ENCODE measurements at places on chromosomes 5 and 9. TPM values are rescaled to one million over a fixed set of nuclear protein-coding genes. Genes with fewer than 3 reads are reported as not detected.

DNA sequence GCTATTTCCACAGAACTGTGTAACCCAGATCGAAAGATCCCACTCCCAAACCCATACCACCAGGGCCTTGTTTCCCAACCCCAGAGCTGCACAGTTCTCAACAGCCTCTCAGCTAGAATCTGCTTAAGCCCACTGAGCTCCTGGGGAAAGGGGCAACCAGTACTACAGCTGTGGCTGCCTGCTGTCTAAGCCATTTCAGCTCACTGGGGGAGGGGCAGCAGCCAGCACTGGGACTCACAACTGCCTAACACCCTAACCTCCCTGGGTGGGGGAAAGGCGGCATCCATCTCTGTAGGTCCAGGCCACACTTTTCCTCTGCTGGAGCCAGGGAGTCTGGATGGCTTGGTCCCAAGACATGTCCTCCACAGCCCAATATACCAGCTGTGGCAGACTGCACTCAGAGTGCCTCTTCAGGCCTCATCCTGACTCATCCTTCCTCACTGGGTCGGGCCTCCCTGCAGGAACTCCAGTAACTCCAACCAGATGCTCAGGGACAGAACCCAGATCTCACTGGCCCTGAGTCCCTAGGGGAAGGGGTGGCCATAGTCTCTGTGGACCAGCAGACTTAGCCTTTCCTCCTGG, 241.4 kb downstream of the HINT1 start:
- no peaks in the 10 kb centered on the region for H3K36me3 ChIP-seq
- H3K4me3 ChIP-seq: no peak overlapping the region

Gene PLEKHG4B
- total RNA-seq: 0.02 TPM

DNA sequence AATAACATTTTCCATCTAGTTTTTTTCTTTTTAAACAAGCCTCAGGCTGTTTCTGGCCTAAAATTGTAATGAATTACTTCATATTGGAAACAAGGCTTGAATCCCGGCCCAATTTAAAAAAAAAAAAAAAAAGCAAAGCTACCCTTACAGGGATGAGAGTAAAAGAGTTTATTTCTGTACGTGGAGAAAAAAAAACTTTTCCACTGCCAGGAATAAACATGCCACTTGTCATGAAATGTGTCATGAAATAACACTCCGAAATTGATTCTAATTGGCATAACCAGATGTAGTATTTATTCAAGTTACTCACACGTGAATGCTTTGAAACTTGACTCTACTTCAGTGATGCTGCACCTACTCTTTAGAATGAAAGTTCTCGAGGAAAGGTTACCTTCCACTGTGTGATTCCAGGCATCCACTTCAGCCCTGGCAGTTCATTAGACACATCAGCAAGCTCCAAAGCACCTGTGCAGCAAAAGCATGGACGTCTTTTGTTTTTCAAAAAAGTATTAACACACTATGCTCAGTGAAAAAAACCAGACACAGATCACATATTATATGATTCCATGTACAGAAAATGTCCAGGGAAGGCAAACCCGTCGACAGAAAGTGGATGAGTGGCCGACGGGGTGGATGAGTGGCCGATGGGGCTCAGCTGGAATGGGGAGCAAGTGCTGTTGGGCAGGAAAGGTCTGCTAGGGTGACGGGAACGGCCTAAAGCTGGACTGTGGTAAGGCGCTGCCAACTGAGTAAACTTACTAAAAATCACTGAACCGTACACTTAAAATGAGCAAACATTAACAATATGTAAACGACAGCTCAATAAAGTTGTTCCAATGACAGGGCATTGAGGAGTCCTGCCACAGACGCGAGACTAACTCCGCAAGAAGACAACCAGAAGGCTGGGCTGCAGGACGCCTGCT, 21.2 kb downstream of the NSUN2 start:
- H3K27me3 ChIP-seq: no peaks in the 10 kb centered on the region
- H3K36me3 ChIP-seq: peaks cover 81% of the 10 kb centered on the region
- no peak for DNase-seq
- no peak overlapping the region for H3K4me3 ChIP-seq
- no peaks in the 10 kb centered on the region for H3K4me1 ChIP-seq

DNA sequence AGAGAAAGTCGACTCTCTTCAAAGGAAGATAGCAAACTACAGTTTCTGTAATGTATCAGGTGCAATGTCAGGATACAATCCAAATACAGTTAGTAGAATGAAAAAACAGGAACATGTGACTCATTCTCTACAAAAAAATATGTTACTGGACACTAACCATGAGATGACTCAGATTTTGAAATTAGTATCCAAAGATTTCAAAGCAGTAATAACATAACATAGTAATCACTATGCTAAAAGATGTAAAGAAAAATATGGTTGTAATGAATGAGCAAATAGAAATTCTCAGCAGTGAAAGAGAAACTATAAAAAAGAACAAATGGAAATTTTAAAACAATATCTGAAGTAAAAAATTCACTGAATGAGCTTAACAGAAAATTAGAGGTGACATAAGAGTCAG, 42.3 kb downstream of the SHOC1 start:
- H3K4me1 ChIP-seq: no peaks in the 10 kb centered on the region
- no peaks in the 10 kb centered on the region for H3K36me3 ChIP-seq
- H3K4me3 ChIP-seq: no peak overlapping the region
- H3K27me3 ChIP-seq: no peaks in the 10 kb centered on the region

DNA sequence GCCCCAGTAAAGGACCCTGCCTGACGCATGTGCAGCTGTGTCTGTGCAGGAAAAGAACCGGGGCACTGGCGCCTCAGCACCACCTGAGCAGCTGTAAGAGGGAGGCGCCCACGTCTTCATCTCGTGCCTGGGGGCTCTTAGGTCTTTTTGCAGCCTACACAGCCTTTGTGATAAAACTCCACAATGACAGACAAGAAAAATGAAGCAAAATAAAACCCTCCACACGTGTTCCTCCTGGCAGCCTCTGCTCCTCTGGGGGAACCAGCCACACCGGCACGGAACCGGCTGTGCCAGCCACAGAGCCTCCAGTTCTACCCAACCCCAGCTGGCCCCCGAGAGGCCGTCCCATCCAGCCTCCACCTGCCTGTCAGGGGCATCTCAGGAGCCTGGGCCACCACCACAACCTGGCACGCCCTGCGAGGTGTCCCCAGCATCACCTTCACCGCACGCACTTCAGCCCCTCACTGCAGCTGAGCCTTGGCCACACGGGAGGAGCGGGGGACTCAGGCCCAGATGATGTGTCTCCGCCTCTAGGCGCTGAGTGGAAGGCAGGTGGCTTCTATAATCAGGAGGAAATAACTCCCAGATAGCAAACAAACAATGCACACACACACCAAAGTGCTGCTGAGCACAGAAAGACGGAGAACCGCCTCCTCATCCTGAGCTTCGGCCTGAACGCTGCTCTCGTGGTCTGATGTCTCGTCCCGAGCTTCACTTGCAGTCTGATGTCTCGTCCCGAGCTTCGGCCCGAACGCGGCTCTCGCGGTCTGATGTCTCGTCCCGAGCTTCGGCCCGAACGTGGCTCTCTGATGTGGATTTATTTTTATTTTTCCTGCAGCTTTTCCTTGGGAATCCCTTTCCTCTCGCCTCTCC, 28.6 kb upstream of the NSMF start:
- no peaks in the 10 kb centered on the region for H3K27me3 ChIP-seq
- DNase-seq: no peak
- H3K4me3 ChIP-seq: no peak overlapping the region
- no peak overlapping the region for H3K27ac ChIP-seq

Gene NPDC1
- 98.8 TPM for total RNA-seq

DNA sequence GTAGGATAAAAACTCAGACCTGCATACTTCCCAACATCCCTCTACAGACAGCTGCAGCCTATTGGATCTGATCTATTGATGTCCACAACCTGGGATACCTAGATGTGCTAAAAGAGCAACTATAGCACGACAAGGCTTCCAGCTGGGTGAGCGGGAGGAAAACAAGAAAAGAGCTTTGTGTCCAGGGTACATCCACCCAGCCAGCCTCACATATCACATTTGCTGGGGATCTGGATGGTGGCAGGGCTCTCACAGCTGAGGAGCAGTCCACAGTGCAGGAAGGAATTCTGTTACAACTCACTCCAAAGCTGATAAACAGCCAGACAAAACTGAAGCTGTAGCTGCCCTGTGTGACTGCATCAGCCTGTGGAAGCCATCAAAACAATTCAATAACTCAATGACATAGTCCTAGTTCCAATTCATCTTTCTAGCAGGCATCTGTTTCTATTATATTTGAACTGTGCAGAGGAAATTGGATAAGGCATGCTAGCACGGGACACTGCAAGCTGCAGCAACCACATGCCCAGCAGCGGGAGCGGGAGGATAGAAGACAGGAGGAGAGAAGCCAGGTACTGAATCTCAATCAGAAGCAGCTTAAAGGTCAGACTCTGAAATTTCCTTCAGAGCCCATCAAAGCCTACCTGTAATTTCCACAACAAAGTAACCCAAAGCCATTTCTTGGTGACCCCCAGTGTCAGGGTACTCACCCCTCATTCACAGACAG, 45.0 kb downstream of the MED10 start:
- DNase-seq: no peak
- H3K4me1 ChIP-seq: no peaks in the 10 kb centered on the region
- H3K36me3 ChIP-seq: no peaks in the 10 kb centered on the region
- peaks cover 5% of the 10 kb centered on the region for H3K27me3 ChIP-seq

Gene TOR1A
- total RNA-seq: 24.4 TPM

DNA sequence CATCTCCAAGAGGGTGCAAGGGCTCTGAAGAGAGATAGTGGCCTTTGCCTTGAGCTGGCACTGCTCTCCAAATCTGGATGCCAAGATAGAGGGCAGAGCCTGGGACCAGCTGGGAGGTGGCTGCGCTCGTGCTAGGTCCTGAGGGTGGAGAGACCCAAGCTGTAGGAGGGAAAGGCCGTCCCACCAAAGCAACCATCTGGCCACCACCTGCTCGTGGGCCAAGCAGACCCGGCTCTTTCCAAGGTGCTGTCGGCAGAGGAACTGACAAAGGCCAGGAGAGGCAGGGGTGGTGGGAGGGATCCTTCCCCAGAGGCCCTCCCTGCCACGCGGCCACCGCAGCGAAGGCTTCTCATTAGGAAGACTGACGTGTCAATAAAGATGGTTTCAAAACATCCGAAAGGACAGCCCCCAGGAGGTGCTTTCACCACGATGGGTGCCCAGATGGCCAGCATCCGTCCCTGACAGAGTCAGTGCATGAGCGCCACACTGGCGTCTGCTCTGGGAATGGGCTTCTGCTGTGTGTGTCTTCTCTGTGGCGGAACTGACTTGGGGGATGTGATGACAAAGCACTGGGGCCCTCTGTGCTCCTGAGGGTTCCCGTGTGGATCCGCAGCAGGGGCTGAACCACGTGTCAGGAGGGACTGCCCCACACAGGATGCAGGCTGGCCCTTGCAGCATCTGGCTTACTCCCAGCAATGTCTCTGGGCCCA, 213.5 kb downstream of the FANCC start:
- no peaks in the 10 kb centered on the region for H3K36me3 ChIP-seq
- no peak overlapping the region for H3K27ac ChIP-seq
- H3K4me1 ChIP-seq: peaks cover 12% of the 10 kb centered on the region
- no peak overlapping the region for H3K4me3 ChIP-seq

Measured in HCT116 (cell line).